ENCODE measurements at places on chromosomes 2 and 18.

DNA sequence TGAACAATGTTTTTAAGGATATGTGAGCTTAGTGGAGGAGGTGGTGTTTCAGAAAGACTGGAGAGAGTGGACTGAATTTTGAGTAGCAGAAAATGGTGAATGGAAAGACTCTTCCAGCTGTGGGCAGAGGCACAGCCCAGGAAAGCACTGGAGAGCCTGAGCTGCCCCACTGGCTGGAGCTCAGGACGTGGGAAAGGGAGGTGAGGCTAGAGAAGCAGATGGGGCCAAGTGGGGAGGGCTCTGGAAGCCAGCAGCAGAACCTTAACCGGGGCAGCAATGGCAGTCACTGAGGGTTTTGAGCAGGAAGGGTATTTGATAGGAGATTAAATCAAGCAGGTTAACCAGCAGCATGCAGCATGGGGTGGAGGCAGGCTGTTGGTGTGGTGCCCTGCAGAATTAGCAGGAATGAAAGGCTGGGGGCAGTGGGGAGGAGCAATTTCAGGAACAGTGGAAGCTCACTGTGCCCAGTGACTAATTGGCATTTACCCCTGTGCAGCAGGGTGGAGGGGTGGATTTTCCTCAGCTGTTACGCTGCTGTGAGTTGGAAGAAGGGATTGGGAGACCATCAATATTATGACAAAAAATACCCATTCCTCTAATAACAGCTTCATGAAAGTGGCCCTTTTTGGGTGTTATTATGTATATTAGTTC lies 136.2 kb downstream of the CERS6 start:
- DNase-seq = no peak

- no peak for DNase-seq
These were observed 9.8 kb upstream of the LBH start for GRCh38 chr2:30221531-30221930.

DNA sequence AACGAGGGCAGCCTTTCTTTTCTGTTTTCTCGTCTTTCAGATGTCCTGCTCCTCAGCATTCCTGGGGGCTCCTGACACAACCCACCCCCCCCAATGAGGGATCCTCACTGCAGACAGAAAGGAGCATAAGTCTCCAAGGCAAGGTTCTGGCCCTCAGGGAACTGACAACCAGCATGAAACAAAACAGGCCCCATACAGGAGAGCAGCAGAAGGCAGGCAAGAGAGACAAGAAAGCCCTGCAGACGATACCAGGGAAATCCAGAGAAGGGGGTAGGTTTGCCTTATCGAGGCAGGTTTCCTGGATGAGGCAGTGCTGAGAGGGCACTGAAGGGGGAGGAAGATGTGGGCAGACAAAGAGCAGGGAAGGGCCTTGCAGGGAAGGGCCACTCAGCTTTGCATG lies 103.9 kb upstream of the EPAS1 start:
- no peak for DNase-seq

GRCh38 chr2:48187503-48187902 lies 281.2 kb upstream of the FBXO11 start:
- DNase-seq = no peak

DNA sequence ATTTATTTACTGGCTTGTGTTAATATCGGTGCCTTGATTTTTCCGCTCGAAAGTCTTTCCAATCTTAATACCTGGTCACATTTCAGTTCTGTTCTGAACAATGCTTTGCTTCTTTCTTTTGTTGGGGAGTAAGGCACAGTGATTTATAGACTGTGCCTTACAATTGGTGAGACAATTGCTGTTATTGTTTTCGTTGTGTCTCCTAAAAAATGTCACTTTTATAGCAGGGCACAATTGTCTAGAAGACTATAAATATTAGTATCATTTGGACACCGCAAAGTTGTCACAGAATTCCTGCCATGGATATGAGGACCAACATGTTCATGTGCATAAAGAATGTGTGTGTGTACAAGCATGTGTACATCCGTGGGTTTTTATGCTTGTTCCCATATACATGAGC lies 231.9 kb downstream of the INSIG2 start:
- no peak for DNase-seq

GRCh38 chr18:70059684-70060083 lies 112.0 kb upstream of the CD226 start:
- DNase-seq = no peak

GRCh38 chr2:218137514-218137913 lies 11.7 kb downstream of the CXCR2 start:
- DNase-seq = no peak

- no peak for DNase-seq
These were observed 6.3 kb upstream of the KCNK3 start for GRCh38 chr2:26685989-26686839.

DNA sequence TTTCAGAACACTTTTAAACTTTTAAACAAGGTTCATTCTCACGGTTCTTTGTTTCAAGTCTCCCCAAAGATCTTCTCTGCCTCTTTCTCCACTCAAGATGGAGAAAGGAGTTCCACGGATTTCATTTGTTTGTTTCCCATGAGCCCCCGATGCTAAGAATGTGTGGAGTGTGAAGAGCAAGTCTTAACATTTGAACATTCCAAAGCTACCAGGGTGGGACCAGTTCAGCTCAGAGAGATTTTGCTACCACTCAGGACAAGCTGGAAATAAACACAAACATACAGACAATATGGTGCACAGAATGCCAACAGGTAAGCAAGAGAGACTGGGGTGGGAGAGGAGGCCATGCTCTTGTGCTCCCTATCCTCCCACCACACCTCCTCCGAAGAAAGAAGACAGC lies 56.7 kb downstream of the SPRED2 start:
- DNase-seq = no peak

Data from T1000 (cell line).